Activated T-helper 9 cell treated with anti-CD3 and anti-CD28 coated beads, Interleukin-2, amount 50 U/mL, for 16 hours (primary cell): ENCODE measurements at places on chromosomes 1 and 21.
A peak's percentile ranks its signal among the peaks of the same experiment; 100 is the strongest.

DNA sequence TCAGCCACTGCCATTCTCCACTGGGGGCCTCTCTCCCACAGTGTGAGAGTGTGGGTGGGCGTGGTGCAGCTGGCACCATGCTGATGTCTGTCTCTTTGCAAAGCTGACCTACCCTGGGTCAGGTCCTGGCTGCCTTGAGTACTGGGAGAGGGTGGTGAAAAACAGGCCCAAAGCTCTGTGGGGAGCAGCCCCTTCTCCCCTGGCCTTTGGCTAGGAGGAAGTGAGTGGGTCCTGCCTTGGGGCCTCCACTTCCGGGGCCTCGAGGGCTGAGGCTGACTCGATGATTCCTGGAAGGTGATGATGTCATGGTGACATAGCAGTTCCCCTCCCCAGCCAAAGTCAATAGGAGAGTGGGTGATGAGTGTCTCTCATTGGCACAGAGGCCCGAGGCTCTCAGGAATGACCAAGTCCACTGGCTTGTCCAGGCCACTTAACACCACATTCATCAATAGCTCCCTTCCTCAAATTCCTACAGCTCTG lies 53.0 kb downstream of the IER5 start:
- peak; percentile 45 for DNase-seq

GRCh38 chr21:26952374-26953066 lies 14.4 kb downstream of the ADAMTS5 start:
- no peak for DNase-seq

GRCh38 chr1:190168116-190168892 lies 309.4 kb downstream of the BRINP3 start:
- no peak for DNase-seq

DNA sequence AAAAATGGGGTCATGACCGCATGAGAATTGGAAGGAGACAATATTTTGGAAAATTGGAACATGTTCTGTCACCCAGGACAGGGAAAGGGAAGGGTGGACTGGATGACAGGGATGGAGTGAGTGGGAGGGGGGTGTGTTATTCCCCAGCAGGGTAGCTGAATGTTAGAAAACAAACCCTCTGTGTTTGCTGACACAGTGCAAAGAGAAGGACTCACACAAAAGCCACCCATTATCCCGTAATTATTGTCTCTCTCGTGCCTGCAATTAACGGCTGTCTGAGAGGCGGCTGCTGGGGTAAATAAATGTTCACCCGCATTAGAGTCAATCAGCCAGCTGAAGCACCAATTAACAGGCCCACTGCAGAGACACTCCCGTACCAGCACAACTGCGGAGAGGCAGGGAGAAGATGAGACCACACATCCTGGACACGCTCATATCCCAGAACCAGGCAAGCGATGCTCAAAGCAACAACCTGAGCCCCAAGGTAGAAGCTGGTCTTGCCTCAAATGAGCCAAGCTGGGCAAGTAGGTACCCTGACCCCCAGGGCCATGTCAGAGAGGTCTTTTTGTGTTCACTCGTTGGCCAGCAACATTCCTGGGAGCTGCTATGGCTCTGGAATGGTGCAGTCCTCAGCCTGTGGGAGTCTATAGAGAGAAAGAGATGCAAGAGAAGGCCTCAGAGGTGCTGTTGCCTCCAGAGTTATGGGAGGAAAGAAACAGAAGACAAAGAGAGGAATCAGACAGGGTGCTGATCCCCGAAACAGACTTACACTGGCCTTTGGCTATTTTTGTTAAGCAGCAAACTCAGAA lies 19.4 kb downstream of the PLEKHA6 start:
- no peak for DNase-seq

GRCh38 chr1:9890224-9890731 lies 19.8 kb downstream of the CTNNBIP1 start:
- no peak for DNase-seq

DNA sequence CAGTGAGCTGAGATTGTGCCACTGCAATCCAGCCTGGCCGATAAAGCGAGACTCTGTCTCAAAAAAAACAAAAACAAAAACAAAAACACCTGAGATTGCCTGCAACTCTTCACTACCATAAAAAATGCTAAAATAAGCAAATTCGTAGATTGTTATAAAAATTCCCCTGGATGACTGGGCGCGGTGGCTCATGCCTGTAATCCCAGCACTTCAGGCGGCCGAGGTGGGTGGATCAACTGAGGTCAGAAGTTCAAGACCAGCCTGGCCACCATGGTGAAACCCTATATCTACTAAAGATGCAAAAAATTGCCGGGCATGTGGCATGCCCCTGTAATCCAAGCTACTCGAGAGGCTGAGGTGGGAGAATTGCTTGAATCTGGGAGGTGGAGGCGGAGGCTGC lies 10.7 kb downstream of the MED18 start:
- DNase-seq = no peak

DNA sequence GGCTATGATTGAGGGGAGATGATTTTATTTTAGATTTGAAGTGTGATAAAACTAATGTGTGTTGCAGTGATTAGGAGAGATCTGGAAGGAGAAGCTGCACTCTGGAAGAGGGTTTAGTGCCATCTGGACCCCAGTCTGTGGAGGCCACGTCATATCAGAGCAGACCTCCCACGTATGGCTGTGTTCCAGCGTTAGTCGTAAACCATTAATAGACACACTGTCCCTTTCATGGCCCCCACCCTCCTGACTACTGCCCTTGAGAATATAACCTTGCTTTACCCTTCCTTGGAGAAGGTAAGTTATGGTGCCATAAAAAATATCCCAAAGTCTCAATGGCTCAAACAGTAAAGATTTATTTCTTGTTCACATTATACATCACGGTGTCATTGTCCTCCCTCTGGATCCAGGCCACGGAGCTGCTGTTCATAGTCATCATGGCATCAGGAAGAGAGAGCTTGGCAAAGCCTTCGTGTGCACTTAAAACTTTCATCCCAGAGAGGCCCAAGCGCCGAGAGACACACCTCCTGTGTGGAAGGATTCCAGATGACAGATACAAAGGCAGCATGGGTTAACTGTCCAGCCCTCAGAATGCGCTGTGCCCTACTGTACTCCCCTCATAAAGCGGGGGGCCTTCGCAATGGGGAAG lies 33.2 kb downstream of the RHOU start:
- no peak for DNase-seq

GRCh38 chr1:178101266-178101630 lies 7.3 kb downstream of the RASAL2 start:
- DNase-seq = no peak

DNA sequence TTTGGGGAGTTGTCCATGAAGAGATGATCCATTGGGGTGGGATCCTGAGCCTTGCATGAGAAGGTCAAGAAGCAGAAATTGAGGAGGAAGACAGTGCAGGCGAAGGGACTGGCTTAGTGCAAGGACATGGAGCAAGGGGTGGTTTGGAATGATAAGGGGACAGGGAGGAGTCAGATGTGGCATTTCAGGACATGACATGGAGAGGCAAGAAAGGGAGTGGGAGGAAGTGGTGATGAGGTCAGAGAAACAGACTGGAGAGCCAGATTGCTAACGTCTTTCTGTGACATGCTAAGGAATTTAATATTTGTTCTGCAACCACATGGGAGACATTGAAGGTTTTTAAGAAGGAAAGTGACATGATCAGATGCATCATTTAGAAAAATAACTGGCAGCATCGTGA lies 346.8 kb upstream of the FMN2 start:
- no peak for DNase-seq

DNA sequence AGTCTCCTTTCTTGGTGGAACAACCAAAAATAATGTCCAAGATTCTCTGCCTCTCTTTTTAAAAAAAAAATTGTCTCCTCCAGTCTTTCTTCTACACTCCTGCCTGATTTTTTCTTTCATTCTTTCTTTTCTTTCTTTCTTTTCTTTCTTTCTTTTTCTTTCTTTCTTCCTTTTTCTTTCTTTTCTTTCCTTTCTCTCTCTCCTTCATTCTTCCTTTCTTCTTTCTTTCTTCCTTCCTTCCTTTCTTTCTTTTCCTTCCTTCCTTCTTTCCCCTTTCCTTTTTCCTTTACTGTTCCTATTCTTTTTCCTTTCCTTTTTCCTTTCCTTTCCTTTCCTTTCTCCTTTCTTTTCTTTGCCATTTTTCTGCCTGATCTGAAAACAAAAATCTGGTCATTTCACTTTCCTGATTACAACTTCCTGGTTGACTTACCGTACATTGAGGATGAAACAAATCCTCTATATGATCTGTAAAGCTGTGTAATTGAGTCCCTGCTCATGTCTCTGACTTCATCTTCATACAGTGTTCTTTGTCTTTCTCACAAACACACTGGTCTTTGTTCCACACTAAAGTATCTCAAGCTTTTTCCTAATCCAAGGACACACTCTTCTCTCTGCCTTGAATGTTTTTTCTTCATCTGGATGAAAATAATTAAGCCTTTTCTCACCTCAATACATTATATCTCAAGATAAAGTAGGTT lies 6.1 kb upstream of the KRTAP23-1 start:
- no peak for DNase-seq

DNA sequence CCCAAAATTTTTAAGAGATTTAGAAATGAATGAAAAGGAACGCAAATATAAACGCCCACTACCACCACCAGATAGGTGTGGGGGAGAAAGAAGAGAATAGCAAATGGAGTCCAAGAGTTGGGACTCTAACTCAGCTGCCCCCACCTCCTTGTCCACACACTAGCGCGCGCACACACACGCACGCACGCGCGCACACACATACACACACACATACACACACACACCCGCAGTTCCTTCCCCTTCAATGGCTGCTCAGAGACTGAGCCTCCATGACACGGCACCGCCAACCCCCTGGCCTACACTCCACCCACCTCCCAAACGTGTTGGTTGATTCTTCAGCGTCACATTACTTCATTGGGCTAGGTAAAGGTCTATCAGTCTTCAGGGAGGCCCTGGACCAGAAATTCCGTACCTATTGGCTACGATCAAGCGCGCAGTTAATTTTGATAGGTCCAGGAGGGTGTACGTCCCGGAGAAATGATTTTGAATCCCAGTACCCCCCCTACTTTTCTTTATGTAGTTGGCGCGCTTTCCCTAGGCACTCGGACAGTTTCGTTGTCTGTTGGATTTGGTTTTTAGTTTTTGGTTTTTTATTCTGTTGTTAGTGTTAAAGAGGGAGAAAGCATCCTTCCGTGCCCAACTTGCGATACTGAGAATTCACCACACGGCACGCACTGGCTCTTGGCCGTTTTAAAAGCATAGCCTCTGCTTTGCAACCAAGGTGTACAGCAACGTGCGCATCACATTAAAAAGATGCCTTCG lies at the start of gene ANP32E:
Gene ANP32E, minus strand, starts transcription at position 261 of the 762 bp plus-strand sequence. CDS start 326 bp downstream, outside the sequence.
- DNase-seq = peak; percentile 85

DNA sequence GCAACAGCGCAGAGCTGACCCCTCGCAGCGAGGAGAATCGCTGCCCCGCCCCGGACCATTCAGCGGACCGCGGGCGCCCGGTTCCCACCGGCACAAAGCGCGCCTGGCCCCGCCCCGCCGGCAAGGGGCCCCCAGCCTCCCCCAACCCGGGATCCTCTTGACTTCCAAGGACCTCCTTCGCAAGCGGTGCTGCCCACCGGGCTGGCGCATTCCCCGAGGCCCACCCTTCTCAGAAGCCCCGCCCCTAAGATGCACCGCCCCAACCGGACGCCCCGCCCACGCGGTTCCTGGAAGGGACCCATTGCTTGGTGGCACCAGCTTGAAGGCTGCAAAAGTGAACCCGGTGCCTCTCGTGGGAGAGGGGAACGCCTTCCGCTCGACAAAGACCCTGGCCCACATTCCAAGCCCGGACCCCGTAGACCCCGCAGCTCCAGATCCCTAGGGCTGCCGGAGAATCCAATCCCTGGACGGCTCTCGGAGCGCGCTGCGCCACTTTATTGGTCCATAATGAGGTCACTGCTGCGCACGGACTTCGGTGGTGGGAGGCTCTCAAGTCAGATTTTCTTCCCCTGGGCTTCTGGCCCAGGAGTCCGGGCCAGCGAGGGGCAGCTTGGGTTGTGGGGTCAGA lies 2.0 kb downstream of the HES3 start:
- no peak for DNase-seq

DNA sequence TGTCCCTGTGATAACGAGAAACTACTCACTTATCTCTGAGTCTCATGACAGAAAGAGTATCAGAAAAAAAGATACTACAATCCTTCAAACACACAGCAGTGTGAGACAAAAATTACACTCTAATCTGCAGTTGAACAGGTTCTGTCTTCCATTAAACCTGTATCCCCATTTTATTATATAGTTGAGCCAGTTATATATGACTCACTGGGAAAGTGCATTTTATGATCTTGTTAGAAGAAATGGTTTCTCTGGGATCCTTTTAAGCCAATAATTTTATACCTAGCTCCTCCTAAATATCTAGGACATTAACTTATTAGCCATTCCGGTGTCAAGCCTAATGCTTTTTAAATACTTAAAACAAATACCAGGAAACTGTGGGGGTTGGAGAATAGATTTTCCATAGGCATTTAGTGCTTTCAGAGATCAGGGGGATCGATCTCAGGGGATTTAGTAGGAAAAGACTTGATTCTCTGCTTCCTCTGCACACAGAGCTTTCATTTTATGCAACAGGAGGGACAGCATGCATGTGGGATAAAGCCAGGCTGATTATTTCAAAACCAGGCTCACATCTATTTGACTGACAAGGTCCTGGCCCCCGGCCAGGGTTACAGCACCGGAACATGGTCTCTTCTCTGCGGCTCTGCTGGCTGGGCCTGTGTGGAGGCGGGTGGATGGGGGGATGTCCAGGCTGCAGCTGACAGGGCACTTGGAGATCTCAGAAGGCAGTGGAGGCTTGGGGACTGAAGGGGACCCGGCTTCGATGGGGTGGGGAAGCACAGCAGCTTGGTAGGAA lies 310.6 kb downstream of the DISC1 start:
- no peak for DNase-seq

GRCh38 chr1:109523706-109524105 lies 14.2 kb upstream of the AMIGO1 start:
- no peak for DNase-seq

DNA sequence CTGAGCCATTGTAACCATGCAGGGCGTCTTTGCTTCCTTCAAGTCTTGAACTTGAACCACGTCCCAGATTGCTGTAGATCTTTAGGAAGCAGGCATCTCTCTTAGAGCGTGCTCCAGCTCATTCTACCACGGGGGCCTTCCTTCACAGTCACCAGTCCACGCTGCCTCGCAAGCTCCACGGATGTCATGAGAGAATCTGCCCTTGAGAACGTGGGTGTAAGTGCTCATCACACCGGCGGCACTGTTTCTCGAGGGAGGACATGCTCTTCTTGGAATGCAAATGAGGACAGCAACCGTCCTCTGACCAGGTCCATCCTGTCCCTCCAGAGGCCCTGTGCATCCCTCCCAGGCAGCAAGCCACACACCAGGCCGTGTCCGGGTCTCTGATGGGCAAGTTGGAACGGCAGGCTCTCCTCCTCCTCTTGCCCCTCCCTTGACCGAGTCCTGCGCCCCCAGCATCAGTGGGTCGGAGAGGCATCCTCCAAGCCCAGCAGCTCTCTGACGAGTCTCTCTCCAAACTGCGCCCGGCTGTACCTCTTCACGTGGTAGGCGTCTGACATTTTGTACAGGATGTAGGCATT lies 103.1 kb downstream of the PGBD5 start:
- no peak for DNase-seq

- no peak for DNase-seq
Measured at GRCh38 chr1:67941746-67942145, 108.5 kb upstream of the GNG12 start.

- DNase-seq = no peak
Measured at GRCh38 chr21:39756285-39756684, 11.3 kb downstream of the IGSF5 start.
